ENCODE measurements at places on chromosomes 11 and 22.

GRCh38 chr11:36295926-36296325 is at the start of gene PRR5L:
Gene PRR5L, plus strand, starts transcription at chr11:36296288. Its CDS starts 104,834 bp downstream, at chr11:36401122.
- DNase-seq = no peak

DNA sequence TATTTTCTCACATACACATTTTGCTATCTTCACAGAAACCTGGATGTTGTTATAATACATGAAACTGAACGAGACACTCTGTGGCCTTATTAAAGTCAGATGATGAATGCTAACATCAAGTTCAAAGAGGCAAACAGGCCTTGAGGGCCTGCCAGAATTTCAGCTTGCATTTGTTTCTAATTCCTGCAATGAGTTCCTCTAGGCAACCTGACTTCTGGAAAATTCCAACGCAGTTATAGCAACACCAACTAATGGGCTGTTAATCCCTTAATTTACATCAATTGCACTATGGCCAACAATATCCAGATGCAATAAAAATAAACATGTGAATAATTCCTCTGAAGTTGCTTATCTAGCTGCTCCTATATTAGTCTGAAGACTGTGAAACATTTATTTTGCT is 19.1 kb downstream of the PAX6 start:
- no peak for DNase-seq

GRCh38 chr11:85784480-85785265 is 26.3 kb downstream of the SYTL2 start:
- no peak for DNase-seq

- peak; percentile 66 for DNase-seq
Measured at GRCh38 chr11:61004180-61004611, 32.7 kb downstream of the CD6 start.

- DNase-seq = no peak
Measured at GRCh38 chr22:38946771-38947170, 10.6 kb upstream of the APOBEC3A start.

DNA sequence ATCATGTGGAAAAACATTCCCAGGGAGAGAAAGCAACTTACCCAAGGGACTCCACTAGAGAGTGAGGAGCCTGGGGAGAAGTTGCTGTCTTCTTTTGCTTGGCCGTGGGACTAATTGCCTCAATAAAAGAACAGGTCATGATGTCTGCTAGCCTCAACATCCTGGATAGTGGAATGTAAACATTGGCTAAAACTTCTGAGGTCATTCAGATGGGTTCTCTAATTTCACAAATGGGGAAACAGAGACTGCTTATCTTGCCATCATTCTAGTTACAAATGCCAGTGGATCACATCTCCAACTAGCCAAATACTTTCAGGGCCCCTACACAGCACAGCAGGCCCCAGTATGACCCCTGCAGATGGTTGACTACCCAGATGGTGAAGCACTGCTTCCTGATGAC is 28.4 kb upstream of the PAMR1 start:
- no peak for DNase-seq

DNA sequence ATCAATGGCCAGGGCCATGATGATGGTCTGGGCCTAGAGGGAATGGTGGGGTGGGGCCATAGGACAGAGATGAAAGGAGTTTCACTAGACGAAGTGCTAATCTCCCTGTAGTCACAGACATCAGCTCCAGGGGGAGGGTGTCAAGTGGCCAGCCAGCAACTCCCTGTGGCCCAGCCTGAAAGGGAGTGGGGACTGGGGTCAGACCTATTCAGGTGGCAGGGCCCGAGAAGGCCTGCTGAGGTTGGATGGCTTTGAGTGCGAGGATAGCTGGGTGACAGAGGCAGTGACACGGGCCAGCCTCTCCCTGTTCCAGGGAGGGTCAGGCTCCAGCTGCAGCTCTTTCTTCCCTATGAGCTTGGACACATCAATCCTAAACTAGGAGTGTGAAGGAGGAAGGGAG is 11.0 kb downstream of the TOB2 start:
- DNase-seq = no peak

DNA sequence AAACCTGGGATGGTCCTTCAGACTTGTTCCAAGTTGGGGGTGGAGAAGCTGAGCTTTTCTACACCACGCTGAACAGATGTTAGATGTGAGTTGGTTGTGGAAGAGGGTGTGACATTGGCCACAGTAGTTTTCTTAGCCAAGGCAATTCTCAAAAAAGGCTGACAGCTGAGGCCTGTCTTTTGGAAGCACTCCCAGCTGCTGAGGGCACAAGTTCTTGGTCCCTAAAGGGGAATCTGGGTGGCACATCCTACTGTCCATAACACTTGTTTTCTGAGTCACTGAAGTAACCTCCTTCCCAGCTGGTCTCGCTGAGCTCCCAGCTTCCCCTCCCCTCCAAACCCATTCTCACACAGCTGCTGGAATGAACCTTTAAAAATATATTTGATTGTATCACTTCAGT is 375.7 kb upstream of the KIRREL3 start:
- DNase-seq = no peak

Measured in NCI-H446 treated with DMSO at 0.1 percent for 48 hours (cell line).